ENCODE measurements at places on chromosomes 11 and 22.

DNA sequence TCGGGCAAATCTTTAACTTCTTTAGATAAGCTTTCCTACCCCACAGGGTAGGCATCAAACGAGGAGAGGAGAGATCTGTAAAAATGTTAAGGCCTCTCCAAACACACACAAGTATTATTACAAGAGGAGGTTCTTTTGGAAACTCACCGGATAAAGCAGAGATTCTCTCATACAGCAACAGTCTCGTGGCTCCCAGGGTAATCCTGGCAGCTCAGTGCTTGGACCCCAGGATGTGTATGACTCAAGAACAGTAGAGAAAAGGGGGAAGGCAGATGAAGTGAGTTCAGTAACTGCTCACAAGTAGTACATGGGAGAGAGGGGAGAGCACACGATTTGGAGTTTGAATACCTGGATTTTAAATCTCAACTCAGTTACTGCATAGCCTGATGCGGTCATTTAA is 120.9 kb downstream of the FEZ1 start:
- DNase-seq = no peak

- DNase-seq = no peak
Observed at GRCh38 chr22:18148293-18148965, 1.5 kb upstream of the USP18 start.

DNA sequence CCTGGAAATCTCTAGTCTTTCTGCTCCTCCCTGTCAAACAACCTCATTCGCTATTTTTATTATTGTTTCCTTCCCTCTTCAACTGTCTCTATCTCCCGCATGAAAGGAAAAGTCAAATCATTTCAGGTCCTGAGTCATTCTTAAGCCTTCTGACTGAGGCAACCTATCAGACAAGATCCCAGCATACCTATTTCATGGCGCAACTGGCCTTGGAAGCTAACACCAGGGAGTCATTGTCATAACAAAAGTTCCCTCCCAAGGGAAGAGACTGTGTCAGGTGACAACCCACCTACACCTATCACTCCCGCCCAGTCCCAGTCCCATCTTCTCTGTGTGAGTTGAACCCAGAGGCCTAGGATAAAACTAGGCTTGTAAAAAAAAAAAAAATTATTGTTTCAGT is 10.2 kb upstream of the ARHGAP42 start:
- DNase-seq = peak; percentile 39

- no peak for DNase-seq
Observed at GRCh38 chr11:21965221-21965620, 227.7 kb upstream of the ANO5 start.

GRCh38 chr11:119373921-119374631 is 7.4 kb downstream of the USP2 start:
- DNase-seq = peak; percentile 54

DNA sequence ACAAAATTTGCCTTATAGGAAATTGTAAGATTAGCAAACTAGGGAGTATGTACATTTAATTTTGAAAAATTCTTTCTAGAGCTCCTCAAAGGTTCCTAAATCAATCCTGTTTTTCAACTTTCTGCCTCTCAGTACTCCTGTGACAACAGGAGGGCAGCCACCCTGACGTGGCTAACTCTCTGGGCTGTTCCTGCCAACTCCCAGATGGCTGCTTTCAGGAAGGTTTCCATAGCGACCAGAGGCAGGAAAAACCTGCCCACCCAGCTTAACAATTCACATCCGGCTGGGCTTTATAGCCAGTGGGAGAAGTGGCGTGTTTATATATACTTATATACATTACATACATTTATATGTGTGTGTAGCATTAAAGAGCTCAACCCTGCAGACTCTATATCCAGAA is 26.5 kb downstream of the SGSM3 start:
- DNase-seq = peak; percentile 60

DNA sequence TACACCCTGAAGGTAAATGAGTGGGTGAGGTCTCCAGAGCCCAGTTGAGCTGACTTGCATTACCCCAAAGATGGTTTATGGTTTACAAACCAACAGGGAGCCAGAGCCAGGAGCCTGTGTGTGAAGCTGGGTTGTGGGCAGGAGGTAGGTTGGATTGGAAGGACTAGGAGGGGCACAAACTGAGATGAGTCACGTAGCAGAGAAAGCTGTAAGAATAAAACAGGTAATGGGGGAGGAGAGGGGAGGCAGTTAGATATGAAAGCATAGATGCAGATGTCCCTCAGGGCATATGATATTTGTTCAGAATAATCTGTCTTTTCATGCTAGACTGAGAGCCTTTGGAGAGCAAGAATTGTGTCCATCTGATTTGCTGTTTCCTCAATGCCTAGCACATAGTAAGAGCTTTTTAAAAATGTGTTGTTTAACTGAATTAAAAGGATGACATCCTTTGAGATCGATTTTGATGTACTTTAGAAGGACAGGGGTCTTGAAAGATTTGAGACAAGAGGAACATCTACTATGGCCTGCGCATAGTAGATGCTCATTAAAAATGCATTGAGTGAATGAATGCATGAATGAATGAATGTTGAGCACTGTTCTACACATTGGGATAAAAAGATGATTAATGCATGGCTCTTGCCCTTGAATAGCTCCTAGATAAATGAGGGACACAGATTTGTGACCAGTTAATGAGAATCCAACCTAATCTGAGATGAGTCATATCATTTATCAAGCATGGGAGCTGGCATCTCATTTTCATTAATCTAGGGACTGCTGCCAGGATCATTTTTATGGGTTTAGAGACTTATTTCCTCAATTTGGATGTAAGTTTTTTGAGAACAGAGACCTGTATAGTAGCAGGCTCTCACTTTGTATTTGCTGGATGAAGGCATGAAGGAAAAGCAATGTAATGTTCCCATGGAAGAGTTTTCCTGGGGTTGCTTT is 175.8 kb upstream of the BDNF start:
- peak; percentile 5 for DNase-seq

DNA sequence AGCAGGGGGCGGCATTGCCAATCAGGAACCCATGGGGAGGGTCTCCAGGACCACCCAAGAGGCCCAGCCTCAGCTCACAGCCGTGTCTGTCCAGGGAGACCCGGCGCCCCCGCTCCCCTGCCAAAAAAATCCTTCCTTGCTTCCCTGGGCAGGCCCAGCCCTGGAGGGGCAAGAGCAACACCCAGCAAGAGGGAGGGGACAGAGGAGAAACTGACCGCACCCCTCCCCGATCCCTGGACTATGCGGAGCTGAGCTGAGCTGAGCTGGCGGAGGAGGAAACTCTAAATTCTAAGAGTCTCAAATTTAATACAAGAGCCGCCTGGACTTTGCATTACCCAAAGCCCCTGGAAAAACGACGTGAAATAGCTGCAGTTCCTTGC is 52.0 kb upstream of the SHISAL1 start:
- DNase-seq = no peak

GRCh38 chr11:108508653-108509593 is 10.7 kb upstream of the POGLUT3 start:
- peak; percentile 17 for DNase-seq

- DNase-seq = peak; percentile 28
Observed at GRCh38 chr11:81237139-81237538, 1496.5 kb downstream of the FAM181B start.

All from mammary epithelial cell (primary cell).